ENCODE measurements at places on chromosomes 4 and X.

- no peak for DNase-seq
These were observed 10.3 kb downstream of the HADH start for GRCh38 chr4:107999932-108000539.

GRCh38 chr4:43765514-43765913, 683.1 kb downstream of the KCTD8 start:
- no peak for DNase-seq

DNA sequence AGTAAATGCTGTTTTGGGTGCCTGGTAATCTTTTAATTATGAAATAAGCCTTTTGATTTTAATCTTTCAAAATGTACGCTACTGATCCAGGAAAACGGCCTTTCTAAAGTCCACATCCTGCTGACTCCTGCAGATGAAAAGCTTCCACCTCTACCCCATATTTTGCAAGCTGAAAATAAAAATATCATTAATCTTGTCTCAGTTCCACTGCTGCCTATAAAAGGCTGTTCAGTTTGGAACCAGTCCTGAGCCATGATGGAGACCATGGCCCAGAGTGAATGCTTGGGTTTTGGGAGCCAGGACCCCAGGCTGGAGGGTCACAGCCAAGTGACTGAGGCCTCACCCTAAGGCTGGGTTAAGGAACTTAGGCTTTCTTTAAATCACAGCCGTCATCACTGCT, 110.8 kb downstream of the AFF1 start:
- no peak for DNase-seq

GRCh38 chr4:175787948-175788347, 24.1 kb downstream of the GPM6A start:
- no peak for DNase-seq

DNA sequence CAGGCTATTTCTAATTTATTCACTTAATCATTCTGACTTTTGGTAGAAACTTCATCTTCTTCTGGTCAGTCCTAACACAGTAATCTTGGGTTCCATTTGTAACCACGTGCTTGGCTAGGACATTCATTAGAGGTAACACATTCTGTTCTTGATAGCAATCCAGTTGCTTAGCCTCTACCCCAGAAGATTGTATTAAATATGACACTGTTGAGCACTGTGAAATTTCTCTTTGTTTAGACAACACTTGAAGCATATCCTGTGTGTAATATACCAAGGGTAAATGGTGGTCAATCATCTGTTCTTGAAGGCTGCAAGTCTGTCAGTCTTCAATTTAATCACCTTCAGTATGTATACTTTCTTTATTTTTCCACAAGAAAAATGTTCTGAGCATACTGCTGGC, 523.0 kb downstream of the ANKRD50 start:
- DNase-seq: no peak

- no peak for DNase-seq
These were observed 107.9 kb downstream of the ABLIM2 start for GRCh38 chr4:8050555-8051206.

- no peak for DNase-seq
These were observed 59.8 kb downstream of the PACRGL start for GRCh38 chr4:20760053-20760452.

DNA sequence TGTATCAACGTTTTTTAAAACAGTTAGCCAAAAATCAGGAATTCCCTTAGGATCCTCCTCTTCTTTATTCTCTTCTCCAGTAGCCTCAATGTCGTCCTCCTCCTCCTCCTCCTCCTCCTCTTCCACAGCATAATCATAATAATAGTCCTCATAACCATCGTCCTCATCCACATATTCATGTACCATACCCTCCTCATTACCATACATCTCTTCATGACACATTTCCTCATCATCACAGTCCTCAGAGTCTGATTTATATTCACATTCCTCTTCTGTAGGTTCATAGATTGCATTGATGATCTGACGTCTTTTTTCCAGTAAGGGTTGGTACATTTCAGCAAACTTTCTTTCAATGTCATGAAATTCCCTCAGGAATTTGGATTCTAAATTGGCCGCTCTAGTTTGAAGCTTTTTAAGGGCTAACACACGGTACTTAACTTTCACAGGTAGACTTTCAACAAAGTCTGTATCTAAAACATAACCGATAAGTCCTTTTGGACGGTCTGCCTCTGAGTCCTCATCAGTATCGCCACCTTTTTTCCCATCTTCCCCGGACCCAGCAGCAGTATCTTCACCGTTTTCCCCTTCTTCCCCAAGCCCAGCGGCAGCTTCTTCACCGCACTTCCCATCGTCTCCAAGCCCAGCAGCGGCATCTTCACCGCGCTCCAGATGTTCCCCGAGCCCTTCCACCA, 771 bp downstream of the NAP1L2 start:
- DNase-seq: no peak

- no peak for DNase-seq
These were observed 615.4 kb upstream of the SMIM31 start for GRCh38 chr4:164138521-164138920.

- DNase-seq: no peak
These were observed 95.5 kb upstream of the KLHL13 start for GRCh38 chrX:118211891-118212816.

- DNase-seq: no peak
These were observed 353.0 kb upstream of the SLC7A11 start for GRCh38 chr4:138595171-138595570.

GRCh38 chr4:182258441-182259000, 15.3 kb downstream of the TENM3 start:
- no peak for DNase-seq

- DNase-seq: no peak
These were observed 29.8 kb upstream of the RELL1 start for GRCh38 chr4:37715889-37716402.

DNA sequence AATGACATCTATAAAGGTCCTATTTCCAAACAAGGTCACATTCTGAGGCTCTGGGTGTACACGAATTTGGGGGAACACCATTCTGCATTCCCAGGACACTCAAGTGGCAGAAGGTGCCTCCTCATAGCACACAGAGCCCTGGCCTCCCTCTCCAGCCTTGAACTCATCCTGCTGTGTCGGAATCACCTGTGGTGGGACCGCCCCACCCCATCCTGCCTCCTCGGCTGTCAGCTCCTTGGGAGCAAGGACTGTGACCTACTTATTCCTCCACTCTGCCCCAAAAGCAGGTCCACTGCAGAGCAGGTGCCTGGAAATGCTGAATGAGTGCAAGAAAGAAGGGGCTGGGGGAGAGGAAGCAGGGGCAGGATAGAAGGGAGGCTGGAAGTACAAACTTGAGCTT, 33.5 kb downstream of the HTRA3 start:
- peak; percentile 68 for DNase-seq

DNA sequence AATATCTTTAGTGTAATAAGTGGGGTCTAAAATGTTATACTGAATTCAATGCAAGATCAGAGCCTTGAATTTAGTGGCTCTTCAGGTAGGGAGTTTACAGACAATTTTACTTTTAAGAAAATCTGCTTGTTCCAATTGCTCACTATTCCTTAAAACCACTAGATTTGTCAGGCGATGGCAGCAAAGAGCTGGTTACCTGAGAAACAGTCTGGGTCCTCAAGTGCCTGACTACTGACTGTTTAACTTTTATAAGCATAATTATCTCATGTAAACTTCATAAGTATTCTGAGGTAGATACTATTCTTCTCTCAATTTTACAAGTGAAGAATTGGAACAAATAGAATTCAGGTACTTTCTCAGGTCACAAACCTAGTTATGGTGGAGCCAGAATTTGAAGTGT, 84.3 kb downstream of the RRAGB start:
- no peak for DNase-seq

DNA sequence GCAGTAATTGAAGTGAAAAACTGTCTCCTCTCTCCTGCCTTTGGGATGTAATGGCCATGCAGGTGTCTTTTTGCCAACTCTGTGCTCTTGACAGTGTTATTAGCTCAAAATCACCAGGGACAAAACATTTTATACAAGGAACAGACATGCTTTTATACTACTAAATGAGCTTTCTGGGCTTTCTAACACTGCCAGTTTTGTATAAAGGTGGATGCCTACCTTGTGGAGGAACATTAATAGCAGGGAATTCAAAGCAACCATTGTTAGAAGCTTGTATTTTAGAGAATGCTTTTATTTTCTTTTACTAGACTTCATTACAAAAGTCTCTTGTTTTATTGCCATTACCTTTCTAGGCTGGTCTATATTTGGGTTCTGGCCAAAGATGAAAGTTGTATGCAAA, 54.7 kb upstream of the ARSJ start:
- no peak for DNase-seq

DNA sequence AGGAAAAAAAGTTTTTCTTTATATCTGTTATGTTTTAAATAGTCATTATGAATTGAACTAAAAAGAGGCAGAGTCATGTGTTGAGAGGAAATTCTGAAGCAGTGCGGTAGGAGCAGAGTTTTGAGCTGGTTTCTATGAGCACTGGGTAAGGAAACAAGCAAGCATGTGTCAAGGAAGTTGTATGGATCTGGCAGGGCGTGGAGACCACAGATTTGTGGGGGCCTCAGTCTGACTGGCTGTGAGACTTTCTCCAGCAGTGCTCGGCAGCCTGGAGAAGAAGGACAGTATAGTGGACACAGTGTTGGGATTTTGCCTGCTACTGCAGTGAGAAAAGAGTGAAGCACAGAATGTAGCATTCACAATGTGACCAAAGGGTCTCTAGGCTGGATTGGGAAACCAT, 399.1 kb downstream of the INPP4B start:
- DNase-seq: no peak

- no peak for DNase-seq
These were observed 140.2 kb upstream of the PLAC1 start for GRCh38 chrX:134798472-134798871.

DNA sequence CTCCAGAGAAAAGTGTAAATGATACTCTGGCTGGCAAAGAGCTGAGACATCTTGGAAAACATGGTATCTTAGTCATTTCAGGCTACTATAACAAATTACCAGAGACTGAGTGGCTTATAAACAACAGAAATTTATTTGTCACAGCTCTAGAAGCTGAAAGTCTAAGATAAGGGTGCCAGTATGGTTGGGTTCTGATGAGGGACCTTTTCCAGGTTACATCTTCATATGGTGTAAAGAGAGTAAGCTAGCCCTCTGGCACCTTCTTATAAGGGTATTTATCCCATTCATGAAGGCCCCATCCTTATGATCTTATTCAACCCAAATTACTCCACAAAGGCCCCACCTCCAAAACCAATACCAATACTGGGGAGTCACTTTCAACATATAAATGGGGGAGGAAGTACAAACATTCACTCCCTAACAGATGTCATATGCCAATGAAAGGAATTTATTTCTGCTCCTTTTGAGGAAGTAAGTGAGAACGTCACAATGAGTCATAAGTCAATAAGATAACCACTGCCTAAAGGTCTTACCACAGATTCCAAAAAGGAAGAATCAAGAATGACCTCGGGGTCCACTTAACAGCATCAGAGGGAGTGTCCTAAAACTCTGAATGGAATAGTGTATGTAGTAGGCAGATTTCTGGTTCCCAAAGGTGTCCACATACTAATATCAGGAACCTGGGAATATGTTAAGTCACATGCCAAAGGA, 246.6 kb downstream of the OPHN1 start:
- no peak for DNase-seq

DNA sequence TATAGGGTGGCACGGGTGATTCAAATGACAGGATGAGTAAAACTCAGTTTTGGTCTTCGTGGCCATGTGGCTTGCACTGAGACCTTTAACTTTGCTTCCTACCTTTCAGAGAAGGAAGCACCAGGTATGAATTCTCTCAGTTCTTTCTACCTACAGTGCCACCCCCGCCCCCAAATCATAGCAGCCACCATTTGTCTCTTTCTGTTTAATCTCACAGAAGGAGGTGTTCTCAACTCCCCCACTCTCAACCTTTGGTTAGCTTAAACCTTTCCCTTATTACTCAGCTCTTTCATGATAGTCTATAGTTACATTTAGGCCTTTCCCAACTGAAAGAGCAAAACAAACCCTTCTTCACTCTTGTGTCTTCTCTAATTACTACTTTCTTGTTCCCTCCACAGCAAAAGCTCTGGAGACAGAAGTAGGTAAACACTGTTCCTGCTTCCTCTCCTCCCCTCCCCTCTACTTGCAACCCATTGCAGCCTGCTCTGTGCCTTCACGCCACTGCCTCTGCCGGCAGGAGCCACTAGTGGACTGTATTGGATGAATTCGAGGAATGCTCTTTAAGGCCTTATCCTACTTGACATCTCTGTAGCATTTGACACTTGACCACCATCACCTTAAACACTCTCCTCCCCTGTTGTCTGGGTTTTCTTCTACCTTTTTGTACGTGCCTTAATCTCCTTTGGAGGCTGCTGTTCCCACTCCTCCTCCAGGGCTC, 123.7 kb downstream of the AFF1 start:
- DNase-seq: no peak

DNA sequence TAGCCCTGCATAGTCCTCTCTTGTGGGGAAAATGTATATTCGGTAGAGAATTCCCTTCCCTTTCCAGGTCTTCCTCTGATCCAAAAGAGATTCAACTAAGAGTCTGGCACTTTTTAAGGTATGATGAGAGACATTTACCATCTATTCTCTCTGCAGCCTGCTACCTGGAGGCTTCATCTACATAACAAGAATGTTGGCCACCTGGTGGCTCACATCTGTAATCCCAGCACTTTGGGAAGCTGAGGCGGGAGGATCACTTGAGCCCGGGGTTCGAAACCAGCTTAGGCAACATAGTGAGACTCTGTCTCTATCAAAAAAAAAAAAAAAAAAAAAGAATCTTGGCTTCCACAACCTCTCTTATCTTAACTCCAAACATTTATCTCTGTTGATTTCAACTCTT, 40.4 kb upstream of the NOCT start:
- no peak for DNase-seq

- no peak for DNase-seq
These were observed 57.0 kb downstream of the VAMP7 start for GRCh38 chrX:155938132-155938531.

Measured in mesenteric fat pad (tissue), 1 donor.